ENCODE measurements at places on chromosomes 3 and 15. TPM values are rescaled to one million over a fixed set of nuclear protein-coding genes. Genes with fewer than 3 reads are reported as not detected.

DZIP1L gene
- 37.4 TPM for total RNA-seq

INKA1 gene
- 0.74 TPM for total RNA-seq

SLC9C1 gene
- total RNA-seq: 1.4 TPM

SPINK8 gene
- total RNA-seq: not detected

GPR27 gene
- not detected for total RNA-seq

VGLL3 gene
- 50.1 TPM for total RNA-seq

PODXL2 gene
- total RNA-seq: 3.4 TPM

SLC12A6 gene
- 35.5 TPM for total RNA-seq

STARD9 gene
- total RNA-seq: 16.5 TPM

LMOD3 gene
- total RNA-seq: not detected

GOLGA8G gene
- not detected for total RNA-seq

THPO gene
- total RNA-seq: 1.3 TPM

SYNPR gene
- total RNA-seq: not detected

RPL39L gene
- total RNA-seq: 11.6 TPM

CCNB2 gene
- total RNA-seq: 5.8 TPM

GASK1A gene
- 15.1 TPM for total RNA-seq

GRCh38 chr3:159855599-159856346, 132.9 kb upstream of the IL12A start:
- DNase-seq: no peak

DNA sequence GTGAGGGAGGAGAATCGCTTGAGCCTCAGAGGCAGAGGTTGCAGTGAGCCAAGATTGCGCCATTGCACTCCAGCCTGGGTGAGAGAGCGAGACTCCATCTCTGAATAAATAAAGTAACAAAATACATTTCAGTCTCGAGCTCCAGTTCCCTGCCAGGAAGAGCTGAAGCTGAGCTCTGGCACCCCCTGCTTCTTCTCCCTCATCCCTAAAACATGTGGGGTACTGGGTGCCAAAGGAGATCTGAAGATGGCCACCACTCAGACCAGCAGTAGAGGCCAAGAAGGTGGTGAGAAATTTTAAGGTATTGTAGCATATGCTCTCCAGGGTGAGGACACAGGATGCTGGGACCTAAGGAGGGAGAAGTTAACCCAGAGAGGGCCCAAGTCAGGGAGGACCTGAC, 75.0 kb upstream of the CGNL1 start:
- no peak for DNase-seq

DNA sequence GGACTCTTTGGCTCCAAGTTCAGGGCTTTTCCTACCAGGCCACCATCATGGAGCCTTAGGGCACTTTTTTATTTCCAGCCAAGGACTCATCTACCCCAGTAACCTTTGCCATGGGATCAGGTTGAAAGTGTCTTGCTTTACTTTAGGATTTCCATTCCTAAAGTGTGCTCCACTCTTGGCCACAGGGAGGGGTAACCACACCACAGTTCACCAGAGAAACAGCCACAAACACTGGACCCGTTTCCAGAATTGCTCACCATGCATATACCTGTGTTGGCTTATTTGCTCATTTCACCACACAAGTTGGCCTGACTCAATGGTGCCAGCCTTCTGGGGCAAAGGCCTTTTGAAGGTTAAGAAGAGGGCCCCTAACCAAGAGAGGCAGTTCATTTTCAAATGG, 70.6 kb upstream of the RAD18 start:
- no peak for DNase-seq

DNA sequence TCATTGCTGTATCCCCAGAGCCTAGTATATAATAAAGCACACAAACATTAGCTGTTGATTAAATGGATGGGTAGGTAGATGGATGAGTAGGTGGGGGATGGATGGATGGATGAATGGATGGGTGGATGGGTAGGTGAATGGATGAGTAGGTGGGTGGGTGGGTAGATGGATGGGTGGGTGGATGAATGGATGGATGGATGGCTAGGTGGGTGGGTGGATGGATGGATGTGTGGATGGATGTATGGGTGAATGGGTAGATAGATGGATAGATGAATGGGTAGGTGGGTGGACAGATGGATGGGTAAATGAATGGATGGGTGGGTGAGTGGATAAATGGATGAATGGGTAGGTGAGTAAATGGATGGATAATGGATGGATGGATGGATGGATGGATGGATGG, 30.2 kb upstream of the NSMCE3 start:
- DNase-seq: no peak

- DNase-seq: no peak
These were observed 80.9 kb downstream of the NECTIN3 start for GRCh38 chr3:111152496-111152895.

- DNase-seq: no peak
These were observed 13.8 kb upstream of the TMC3 start for GRCh38 chr15:81387621-81388435.

- no peak for DNase-seq
These were observed 220.5 kb upstream of the SATB1 start for GRCh38 chr3:18645619-18646018.

GRCh38 chr3:119817071-119817470, 35.2 kb downstream of the NR1I2 start:
- no peak for DNase-seq

DNA sequence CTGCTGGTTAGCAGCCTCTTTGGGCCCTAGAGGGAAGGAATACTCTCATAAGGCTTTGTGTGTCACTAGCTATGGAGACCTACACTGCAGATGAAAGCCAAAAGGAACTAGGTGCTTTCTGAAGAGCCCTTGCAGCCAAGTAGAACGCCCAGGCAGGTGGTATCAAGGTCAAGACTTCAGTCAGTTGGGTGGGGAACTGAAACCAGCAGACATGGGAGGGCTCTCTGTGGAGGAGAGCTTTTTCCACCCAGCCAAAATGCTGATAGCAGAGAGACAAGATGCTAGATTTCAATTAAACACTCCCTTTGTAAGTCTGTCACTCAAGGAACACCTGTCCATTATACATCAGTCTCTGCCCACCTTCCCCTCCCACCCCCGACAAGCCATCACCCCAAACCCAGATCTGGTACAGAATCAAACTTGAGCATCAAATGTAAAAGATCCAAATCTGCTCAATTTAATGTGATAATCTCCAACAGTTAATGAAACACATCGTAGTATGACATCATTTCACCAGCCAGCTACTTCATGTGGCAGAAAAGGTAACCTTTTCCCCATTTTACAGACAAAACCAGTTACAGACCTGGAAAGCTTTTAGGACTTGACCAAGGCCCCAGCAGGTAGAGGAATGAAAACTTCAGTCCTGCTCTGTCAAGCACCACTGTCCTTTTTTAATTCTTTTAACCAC, 14.6 kb downstream of the MRPS25 start:
- DNase-seq: no peak

- DNase-seq: no peak
These were observed 41.1 kb upstream of the AP3B2 start for GRCh38 chr15:82750831-82751180.

DNA sequence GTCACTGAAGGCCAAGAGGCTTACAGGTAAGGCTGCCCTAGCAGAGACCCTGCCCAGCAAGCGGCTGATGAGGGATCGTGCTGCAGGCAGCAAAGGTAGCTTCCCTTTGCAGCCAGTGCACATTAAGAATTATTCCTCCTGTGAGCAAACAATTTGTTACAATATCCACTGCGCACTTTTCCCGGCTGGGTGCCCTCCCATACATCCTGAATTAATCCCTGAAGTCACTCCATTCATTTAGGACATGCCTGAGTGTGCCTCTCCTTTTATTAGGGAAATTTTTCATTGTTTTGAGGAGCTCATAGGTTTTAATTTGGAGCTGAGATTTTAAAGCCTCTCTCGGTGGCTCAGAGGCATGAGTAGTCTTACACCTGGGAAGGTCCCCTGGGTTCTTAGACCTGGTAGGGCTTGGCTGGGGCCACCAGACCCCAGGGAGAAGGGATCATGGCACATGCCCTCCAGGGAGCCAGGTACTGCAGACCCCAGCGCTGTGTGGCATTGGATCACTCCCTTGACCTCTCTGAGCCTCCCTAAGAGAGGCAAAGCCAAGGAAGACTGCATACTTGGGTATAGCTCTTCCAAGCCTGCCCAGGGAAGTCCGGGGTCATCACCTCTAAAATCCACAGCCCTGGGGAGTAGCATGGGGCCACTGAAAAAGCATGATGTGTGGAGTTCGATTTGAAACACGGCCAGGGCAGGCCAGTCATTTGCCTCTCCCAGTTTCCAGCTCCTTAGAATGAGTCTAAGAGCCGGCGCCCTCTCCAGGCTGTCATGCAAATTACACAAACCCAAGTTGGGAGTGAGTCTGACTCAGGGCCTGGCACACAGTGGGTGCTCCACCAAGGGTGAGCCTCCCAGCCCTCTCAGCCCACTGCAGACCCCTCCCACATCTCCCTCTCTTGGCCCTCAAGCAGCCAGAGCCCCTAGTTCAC, 151.9 kb upstream of the LINGO1 start:
- no peak for DNase-seq

DNA sequence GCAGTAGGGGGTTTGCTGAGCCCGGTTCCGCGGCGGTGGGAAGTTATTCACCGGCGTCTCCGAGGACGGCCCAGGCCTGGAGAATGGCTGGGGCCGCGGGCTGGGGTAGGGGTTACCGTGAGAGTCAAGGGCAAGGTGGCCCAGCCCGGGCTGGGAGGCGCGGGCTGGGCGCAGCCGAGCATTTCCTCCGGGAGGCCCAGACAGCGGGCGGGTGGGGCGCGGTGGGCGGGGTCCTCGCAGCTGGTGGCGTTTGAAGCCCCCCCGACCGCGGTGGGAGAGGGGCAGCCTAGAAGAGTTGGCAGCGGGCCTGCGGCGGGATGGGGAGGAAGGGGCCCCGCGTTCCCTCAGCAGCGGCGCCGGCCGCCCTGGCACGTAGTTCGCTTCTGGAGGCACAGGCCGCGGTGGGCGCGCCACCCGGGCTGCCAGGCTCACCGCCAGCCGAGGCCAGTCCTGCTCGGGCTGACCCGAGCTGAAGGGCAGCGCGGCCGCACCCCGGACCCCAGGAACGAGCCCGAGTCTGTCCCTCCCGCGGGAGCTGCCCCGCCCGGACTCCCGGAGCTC, 960 bp upstream of the KLF13 start:
- no peak for DNase-seq

GRCh38 chr3:160052385-160053047, 63.9 kb downstream of the IL12A start:
- no peak for DNase-seq

DNA sequence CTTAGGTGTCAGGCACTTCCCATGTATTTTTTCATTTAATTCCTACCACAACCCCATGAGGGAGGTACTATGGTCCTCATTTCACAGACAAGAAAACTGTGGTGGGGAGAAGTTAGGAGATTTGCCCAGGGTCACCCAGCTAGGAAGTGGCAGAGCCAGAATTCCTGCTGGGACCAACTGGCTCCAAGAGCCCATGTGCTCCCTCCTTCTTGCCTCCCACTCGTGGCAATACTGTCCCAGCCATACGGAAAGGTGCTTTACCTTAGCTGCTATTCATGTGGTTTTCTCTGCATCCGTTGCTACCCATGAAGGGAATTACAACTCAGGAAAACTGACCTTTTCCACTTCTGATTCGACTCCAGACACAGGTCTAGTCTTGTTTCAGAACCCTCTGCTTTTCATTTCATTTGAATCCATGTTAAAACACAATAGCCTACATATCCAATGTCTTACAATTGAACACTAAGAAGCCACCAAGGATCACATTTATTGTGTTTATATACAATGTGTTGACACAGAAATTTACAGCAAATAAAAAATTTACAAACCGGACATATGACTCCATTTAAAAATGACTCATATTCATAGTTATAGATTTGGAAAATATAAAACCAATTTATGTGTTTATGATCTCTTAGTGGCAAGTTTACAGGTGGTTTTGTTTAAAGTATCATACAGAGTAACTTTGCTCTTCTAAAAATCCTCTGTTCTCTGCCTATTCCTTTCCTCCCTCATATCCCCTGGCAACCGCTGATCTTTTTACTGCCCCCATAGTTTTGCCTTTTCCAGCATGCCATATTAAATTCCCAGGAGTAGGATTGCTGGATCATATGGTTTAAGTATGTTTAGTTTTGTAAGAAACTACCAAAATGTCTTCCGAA, 58.8 kb downstream of the BTD start:
- no peak for DNase-seq

DNA sequence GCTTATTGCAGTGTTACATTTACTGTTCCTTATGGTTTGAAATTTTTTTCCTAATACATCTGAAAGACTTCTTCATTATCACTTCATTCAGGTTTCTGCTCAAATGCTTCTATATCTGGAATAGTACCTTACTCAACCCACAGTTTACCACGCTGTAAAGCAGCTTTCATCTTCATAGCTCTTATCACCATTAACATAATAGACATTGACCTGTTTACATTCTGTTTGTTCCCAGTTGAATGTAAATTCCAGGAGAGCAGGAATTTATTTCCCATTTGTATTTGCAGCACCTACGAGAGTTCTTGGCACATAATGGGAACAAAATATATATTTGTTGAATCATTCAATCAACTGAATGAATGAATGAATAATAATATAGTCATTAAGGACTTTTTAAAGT, 844.6 kb upstream of the ROBO1 start:
- DNase-seq: no peak

DNA sequence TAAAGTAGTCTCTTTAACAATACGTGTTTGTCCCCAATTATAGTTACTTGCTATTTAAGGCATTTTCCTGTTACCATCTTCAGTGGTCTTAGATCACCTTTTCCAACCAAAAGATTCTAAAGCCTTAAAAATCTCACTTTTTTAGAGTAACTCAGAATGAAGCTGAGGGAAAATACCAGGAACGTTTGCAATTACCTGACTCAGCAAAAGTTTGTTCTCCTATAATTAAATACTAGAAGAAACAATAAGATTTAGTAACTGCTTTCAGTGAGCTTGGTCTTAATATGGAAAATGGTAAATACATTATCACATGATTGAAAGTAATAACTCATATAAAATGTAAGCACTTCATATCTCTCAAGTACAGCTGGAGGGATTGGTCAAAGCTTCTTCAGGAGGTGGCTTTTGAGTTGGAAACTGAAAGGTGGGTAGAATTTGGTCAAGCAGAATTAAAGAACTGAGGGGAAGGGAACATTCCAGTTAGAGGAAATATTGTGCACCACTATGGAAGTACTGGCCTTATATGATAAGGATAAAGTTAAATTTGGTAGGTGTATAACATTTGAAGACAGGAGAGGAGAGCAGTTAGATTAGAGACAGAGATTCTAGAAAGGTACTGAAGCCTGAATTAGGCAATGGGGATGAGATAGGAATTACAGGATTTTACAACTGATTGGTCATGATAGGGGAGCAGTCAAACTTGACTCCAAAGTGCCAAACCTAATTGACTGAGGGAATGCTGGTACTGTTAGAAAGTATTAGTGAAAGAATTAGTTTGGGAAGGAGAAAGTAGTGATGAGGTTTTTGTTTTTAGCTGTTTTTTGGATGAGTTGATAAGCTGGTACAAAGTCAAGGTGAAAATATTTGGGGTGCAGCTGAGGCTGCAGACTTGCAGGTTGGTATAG, 21.9 kb downstream of the TSC22D2 start:
- DNase-seq: no peak

- no peak for DNase-seq
These were observed 282.4 kb downstream of the NR2F2 start for GRCh38 chr15:96612917-96613316.
